ENCODE measurements at places on chromosomes 6 and 20. TPM values are rescaled to one million over a fixed set of nuclear protein-coding genes. Genes with fewer than 3 reads are reported as not detected.

DNA sequence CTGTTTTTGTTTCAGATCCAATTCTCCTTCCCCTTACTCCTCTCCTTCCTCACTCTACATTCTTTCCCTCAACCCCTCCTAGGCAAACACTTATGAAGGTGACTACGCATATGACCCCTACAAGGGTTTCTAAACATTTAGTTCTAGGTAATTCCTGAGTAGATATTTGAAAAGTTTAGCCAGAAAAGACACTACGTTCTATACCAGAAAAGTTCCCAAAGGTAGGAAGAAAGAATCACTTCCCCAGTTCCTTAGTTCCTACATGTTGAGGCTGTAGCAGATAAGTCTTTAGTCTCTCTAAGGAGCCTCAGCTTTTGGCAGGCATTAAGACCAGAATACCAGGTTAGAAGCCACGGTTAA is 11.6 kb downstream of the POU3F2 start:
- no peak for DNase-seq

Gene CFAP61
- total RNA-seq = not detected

DNA sequence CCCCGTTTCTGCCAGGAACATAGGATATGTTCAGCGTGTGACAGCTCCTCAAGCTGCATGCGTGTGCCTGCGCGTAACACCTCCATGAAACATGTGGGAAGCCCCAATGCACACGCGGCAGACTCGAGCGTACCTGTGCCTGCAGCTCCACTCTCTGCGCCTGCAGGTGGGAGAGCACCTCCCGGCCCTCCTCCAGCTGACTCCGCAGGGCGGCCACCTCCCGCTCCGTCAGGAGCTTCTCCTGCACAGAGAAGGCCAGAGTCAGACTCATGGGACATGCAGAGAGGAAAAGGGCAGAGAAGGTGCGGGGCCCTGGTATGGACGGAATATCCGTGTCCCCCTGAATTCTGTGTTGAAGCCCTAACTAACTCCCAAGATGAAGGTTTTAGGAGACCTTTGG is 22.4 kb downstream of the BFSP1 start:
- no peak for DNase-seq

Gene ENPP1
- total RNA-seq = 16.1 TPM

Gene TAAR5
- not detected for total RNA-seq

Gene COL11A2
- 1.4 TPM for total RNA-seq

Gene NRSN1
- not detected for total RNA-seq

Gene SLC2A4RG
- total RNA-seq = 60.7 TPM

Gene COL10A1
- total RNA-seq = not detected

GRCh38 chr6:132465530-132466485 is 47.1 kb downstream of the STX7 start:
- DNase-seq = no peak

DNA sequence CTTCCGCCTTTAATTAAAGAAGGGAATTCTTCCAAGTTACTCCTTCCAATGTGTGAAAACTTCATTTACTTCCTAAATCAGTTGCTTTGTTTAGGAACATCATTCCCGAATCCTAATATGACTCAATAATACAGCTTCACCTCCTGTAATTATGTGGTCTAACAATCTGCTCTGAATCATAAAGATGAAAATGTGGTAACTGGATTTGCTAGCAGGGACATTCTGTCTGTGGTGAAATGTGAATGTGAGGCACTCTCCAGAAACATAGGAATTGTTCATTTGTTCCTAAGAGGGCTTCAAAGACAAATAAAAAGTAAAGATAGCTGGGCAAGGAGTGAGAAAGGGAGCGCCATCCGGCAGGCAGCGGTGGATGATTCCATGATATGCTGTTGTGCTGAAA is 678.1 kb downstream of the KIF16B start:
- DNase-seq = no peak

DNA sequence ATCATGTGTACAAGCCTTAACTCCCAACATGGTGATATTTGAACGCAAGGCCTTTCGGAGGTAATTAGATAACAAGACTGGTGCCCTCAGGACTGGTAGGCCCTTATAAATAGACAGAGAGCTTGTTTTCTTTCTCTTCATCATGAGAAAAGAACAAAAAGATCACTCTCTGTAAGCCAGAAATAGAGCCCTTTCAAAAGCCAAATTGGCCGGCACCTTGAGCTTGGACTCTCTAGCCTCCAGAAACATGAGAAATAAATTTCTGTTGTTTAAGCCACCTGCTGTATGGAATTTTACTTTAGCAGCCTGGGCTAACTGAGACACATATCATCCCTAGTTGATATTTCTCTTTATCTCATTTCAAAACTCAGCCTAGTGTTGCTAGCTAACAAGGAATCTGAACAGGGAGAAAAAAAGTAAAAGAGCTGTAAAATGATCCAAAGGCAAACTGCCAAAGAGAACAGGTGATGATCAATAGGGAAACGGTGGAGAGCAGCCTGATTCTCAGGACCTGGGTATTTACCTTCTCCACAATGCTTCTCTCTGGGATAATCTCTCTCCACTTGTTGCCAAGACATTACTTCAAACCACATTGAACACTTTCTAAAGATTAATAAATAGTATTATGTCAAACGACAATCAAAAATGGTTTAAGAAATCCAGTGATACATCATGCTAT is 6.1 kb downstream of the COL21A1 start:
- DNase-seq = no peak

Gene CST9L
- not detected for total RNA-seq

Gene SHLD1
- 6.9 TPM for total RNA-seq

Gene PTPRT
- total RNA-seq = 1.5 TPM

DNA sequence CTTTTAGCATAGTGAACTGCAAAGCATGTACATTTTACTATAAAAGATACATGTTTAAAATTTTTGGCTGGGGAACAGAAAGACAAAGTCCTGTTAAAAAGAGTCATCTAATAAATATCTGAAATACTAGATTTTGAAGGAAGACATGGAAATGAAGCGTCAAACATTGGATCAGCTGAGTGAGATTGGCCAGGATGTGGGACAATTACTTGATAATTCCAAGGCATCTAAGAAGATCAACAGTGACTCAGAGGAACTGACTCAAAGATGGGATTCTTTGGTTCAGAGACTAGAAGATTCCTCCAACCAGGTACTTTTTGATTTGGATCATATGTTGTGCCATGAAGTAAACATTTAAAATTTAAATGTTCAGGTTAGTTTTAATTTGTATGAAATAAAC is 162.3 kb downstream of the UTRN start:
- no peak for DNase-seq

GRCh38 chr6:84027340-84028181 is 6.0 kb upstream of the MRAP2 start:
- no peak for DNase-seq

DNA sequence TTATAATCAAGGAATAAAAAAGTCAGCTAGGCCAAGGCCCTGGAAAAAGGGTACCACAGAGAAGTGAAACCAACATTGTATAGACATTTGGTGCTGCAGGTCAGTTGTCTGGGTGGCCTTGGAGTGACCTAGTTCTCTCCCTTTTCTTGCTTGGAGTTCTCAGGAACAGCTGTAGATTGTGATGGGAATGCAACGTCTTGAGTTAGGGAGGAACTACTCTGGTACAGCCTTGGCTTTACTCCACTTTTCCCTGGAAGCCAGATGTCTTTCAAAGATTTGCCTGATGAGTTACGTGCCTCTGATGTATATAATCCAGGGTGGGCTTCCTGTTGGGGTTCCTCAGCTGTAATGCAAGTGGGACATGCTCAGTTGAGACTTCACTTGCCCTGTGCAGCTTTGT is 694.7 kb downstream of the HTR1B start:
- no peak for DNase-seq

DNA sequence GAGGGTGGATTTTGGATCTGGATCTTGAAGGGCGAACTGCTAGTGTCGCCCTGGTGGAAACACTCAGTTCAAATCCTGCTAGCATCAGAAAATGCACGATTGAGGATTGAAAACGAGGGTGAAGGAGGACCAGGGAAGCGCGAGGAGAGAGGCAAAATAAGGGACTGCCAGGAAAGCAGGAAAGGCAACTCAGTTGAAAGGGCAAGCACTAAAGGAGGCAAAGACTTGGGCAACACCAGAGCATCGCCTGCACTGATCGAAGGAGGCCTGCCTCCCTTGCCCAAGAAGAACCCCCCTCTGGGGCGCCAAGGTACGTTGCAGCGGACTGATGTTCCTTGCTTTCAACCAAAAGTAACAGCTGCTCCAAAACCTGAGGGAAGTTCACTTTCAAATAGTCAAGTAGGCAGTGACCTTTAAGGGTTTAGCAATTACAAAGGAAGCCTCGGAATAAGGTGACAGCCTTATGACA is 308 bp upstream of the COL21A1 start:
- DNase-seq = no peak

Gene TRAPPC3L
- not detected for total RNA-seq

GRCh38 chr6:113633638-113634037 is 223.5 kb upstream of the MARCKS start:
- no peak for DNase-seq

Gene PNPLA1
- total RNA-seq = not detected

Gene TMEM170B
- total RNA-seq = 2.2 TPM

DNA sequence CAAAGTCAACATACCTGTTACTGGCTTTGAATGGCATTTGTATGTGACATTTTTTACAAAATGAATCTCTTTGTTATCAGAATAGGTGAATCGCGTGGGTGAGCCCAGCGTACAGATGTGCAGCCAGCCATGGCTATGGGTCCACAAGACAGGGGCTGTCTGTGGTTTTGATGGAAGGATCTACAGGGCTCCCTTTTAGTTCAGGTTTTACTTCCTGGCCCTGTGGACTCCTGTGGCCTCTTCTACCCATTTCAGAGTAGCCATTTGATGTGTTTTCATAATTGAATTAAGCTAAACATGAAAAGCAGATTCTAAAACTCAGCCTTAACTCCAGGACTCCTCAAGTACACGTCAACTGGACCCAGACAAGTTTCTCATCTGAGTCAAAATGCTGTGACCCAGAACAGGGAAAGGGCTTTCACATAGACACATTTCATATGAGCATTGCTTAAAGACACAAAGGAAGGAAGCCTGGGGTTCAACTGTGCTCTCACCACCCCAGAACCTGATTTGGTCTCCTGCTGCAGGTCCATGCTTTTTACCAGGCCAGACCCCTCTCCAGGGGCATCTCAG is 105.3 kb upstream of the NAA20 start:
- no peak for DNase-seq

- DNase-seq = no peak
These were observed 7.9 kb upstream of the SLC22A16 start for GRCh38 chr6:110484321-110484720.

- DNase-seq = no peak
These were observed 163.0 kb downstream of the TBX18 start for GRCh38 chr6:84601366-84601765.

- no peak for DNase-seq
These were observed 135.4 kb downstream of the MTFR2 start for GRCh38 chr6:136114661-136115060.

GRCh38 chr20:9467995-9468394 is 46.4 kb upstream of the LAMP5 start:
- peak; percentile 53 for DNase-seq

- DNase-seq = no peak
These were observed 24.0 kb downstream of the FRMD1 start for GRCh38 chr6:168054765-168055560.

DNA sequence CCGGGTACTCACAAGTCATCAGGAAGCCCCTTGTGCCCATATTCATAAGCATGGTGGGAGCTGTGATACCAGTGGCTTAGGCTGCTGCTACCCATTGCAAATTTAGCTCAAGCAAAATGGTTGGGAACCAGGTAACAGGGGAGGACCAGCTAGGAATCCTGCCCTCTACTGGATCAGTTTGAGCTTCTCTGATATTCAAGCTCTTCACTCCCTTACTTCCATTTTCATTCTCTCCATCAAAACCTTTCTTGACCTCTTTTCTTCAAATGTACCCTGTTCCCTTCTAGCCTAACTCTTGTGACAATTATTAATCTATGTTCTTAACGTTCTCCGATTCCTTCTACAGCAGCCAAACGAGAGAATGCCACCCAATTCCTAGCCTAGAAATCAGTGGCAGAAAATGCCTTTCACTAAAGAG is 9.7 kb downstream of the NOL7 start:
- DNase-seq = peak; percentile 76

GRCh38 chr20:51650685-51651134 is 108.2 kb upstream of the NFATC2 start:
- peak; percentile 32 for DNase-seq

DNA sequence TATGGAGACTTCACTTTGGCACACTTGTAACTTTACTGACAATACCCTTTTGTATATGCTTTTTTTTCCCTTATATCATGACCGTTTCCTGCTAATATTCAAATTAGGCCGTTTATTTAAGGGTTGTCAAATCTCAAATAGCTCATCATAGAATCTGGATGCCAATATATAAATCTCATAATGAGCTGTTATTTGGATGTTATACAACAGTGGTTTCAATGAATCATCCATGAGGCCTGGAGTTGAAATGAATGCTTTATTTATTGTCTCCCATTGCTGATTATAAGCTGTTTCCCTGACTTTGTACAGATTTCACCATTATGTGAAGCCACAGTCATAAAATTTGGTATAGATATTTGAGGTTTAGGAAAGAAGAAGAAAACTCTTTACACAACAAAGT is 256.1 kb downstream of the PLCB1 start:
- no peak for DNase-seq

DNA sequence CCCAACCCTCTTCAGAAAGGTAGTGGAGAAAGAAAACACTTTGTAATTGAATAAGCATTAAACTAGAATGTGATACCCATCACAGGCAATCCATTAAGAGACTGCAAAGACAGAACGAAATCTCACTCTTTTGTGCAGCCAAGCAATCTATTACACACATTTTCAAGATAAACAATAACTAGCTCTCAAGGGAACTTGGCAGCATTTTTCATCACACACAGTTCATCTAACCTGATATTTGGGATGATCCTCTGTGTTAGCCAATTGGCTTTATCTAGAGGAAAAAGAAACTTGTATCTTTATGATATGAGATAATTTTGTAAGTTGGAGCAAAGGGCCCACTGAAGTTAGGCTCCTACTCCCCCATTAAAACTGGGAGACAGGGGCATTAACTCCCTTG is 1.5 kb upstream of the GZF1 start:
- DNase-seq = no peak

Gene MAS1
- not detected for total RNA-seq

- DNase-seq = no peak
These were observed 590.5 kb upstream of the SLC35B3 start for GRCh38 chr6:9025796-9026394.

Gene ZSWIM3
- total RNA-seq = 2.7 TPM

Gene HLA-B
- 1,049 TPM for total RNA-seq

DNA sequence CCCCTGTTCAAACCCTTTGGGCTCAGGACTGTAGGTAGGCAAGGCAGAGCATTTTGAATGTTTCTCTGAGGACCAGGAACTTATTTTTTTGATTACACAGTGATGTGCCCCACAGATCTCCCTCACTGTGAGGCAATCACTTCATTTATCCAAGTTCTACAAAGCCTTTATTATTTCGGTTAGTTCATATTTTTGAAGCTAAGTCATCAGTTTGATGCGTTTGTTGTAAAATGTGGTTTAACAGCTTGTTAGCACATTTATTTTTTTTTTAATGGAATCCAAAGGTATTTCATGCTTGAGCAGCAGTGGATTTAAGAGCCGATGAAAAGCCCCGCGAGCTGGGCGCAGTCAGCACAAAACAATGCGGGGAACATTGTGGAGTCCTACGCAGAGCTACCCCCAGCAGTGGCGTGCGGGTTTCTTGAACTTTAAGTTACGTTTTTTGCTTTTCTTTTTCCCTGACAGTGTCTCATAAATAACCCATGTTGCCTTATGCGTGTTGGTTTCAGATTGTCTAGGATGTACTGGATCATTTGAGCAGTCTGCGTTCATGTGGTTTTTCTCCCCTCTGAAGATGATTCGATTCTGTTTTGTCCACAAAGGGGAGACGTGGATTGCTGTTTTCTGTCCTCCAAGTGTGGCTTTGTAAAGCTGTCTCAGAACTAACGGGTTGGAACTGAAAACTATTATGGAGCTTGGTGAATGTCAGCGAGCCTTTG is 233.6 kb upstream of the BMP2 start:
- no peak for DNase-seq

Gene SSTR4
- total RNA-seq = 0.40 TPM

Data from endodermal cell (in vitro differentiated cells).